Urinary bladder (tissue), 4 donors: ENCODE measurements at places on chromosomes 5 and 9.

DNA sequence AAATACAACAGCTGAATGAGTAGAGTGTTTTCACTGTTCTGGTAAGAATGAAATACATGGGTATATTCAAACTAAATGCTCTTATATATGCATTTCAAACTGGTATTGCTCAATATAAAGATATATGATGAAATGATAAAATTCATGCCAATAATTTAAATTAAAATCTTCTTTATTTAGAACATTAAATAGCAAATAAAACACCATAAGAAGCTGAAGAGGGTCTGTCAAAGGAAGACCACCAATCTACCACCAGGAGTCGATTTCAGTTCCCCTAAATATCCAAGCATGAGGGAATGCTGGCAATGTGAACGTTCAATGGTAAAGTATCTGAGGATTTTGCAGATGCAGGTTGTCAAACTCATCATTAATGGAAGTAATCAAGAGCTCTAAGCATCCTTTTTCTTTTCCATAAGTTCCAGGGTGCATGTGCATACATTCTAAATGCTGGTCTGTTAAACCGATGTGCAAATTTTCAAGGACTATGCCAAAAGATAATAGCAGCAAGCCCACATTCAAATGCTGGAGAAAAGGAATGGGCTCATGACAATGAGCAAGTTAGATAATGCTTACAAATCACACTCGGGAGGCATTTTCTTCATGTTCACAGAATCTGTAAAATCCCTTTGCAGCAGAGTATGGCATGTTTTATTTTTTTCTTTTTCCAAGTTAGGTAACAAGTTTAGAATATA, 118.8 kb upstream of the MTAP start:
- DNase-seq: no peak

DNA sequence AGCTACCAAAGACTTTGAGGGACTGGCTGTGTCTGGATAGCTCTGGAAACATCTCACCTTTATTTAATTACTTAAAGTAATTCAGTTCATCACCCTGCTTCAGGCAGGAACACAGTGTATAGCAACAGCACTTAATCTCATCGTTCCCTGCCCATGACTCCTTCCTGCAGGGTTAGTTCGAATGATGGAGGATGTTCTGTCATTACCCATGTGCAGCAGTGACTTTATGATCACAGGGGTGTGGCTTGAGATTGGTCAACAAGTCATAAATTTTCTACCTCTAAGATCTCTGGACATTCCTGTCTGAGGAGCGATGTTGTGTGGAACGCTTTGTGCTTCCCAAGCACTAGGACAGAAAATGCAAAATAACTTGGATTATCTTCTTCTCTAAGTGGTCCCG, 37.1 kb upstream of the PRUNE2 start:
- no peak for DNase-seq

- DNase-seq: no peak
Observed at GRCh38 chr9:7415836-7416235, 383.7 kb downstream of the DMAC1 start.

DNA sequence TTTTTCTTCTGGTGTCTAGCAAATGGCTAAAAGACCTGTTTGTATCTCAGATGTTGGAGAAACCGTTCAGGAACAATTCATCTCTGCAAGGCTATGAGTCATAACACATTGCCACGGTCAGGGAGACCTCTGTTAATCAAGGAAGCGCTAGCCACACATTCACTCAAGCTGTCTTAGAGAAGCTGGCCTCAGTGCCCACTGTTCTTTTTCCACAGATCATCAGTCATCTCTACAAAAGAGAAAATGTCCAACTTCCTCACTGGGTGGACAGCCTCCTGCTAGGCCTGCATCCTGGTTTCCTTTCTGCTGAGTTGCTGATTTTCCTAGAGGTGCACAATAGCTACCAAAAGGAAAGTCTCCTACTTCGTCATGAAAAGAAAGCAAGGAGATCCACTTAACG, 360.5 kb downstream of the BNC2 start:
- no peak for DNase-seq

DNA sequence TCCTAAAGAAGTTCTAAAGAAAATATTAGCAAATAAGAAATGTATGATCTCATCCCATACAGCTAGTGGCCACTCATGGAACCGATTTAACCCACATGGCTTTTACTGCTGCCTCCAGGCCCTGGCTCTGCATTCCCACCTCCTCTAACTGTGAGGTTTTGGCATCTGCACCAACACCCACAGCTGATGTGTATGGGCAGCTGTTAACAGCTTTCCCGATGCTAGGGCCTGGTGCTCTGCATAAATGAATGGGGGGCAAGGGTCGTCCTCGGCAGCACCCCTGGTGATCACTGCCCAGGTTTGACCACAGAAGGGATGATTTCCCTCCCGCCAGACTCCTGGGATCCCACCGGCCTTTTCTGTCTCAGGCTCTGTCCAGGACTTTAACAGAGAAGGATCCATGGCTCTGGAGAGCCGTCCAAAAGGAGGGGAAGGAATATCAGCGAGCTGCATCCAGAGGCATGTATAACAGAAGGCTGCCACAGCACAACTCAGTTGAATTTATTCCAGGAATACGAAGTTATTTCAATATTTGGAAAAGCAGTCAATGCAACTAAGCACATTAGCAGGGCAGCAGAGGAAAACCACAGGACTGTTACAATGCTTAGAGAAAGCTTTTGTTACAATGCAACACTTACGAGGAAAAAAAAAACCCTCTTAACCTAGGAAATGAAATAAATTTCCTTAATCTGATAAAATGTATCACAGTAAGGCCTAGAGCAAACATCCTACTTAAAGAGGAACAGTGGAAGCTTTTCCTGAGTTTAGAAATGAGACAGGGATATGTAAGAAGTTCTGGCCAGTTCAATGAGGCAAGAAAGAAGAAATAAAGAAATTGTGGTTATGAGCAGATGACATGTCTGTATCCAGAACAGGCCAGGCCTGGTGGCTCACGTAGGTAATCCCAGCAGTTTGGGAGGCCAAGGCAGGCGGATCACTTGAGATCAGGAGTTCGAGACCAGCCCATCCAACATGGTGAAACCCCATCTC, 63.1 kb downstream of the NACC2 start:
- no peak for DNase-seq

GRCh38 chr9:37471942-37472684, 6.9 kb upstream of the ZBTB5 start:
- no peak for DNase-seq

GRCh38 chr5:147410496-147411358, 99.1 kb downstream of the DPYSL3 start:
- peak; percentile 31 for DNase-seq

GRCh38 chr5:119343766-119344165, 12.1 kb upstream of the TNFAIP8 start:
- no peak for DNase-seq

DNA sequence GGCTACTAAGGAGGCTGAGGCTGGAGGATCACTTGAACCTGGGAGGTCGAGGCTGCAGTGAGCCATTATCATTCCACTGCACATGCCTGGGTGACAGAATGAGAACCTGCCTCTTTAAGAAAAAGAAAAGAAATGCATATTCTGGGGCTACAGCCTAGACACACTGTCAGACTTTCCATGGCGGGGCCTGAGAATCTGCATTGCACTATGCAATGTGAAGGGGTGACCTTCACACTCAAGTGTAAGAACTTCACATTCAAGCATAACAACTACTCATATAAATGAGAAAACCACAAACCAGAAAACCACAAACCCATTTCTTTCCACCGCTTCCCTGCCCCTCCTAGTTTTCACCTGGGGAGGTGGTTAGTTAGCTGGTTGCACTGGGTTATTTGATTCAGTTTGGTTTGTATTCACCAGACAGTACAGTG, 18.0 kb upstream of the FBP2 start:
- DNase-seq: no peak

DNA sequence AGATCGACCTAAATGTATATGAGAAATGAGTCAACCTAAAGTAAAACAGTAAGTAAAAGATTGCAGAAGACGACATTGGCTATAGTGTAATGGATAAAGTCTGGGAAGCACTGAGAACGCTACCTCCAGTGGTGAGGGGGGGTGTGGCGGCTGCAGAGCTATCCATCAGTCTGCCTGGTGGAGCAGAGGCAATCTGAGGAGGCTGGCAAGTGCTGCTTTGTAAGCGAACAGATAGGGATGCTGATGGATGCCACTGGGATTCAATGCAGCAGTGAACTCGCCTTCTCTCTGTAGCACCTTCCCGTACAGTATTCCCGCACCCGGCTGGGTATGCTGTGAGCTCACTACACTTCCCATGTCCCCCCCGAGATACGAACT, 261.5 kb downstream of the NSG2 start:
- no peak for DNase-seq

DNA sequence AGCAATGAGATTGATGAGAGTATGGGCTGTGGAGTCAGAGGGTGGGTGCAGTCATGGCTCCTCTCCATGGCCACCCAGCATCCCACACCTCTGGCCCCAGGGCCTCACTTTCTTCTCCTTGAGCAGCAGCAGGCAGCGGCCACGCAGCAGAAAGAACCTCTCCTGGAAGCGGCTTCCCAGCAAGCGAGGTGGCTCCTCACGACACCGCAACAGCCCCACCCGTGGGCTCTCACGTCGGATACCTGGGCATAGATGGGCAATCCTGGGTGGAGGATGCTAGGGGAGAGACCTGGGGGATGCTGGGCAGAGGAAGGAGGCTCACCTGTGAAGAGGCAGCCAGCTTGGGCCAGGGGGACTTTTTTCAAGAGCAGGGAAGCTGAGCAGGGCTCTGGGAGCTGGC, 5.2 kb upstream of the FCHSD1 start:
- no peak for DNase-seq

DNA sequence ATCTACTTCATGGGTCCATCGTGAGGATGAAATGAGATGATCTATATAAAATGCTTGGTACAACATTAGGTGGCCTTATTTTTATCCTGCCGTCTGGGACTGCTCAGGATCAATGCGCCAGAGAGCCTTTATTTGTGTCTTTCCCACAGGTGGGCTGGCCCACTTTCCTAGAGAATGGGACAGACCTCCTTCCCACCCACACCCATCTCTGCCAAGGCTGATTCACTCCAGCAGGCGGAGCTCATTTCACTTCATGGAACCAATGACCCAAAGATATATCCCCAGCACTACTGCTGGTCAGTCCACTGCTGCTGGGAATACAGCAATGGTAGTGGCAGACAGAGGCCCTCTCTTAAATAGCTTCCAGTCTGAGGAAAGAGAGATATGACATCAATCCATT, 35.7 kb downstream of the TGFBI start:
- DNase-seq: no peak

- DNase-seq: no peak
Observed at GRCh38 chr5:117551236-117551635, 976.6 kb upstream of the SEMA6A start.

GRCh38 chr5:30539004-30539634, 654.4 kb upstream of the CDH6 start:
- DNase-seq: no peak

GRCh38 chr5:170430866-170431437, 41.8 kb upstream of the KCNMB1 start:
- DNase-seq: no peak

DNA sequence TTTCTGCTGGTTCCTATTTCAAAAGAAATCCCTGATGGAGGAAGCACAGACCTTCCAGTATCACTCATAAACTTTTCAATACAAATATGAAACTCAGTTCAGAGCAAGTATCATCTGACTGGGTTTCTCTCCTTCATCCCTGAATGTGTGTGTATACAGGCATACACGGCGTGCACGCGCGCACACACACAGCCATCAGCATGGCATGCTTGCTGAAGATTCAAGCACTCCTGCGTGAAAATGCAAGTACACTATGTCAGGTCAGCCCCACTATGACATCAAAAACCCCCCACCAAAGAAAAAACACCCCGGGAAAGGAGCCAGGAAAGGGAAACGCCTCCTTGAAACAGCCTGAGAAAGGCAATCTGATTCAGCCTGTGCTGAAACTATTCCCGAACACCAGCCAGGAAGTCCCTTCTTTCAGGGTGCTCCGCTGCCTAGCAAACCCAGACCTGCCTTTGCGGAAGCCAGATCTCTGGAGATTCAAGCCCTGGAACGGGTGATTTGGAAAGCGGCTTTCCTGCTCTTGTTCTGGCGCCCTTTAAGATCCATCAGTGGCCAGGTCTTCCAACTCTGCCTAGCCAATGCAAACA, 831 bp downstream of the KLHL3 start:
- no peak for DNase-seq

DNA sequence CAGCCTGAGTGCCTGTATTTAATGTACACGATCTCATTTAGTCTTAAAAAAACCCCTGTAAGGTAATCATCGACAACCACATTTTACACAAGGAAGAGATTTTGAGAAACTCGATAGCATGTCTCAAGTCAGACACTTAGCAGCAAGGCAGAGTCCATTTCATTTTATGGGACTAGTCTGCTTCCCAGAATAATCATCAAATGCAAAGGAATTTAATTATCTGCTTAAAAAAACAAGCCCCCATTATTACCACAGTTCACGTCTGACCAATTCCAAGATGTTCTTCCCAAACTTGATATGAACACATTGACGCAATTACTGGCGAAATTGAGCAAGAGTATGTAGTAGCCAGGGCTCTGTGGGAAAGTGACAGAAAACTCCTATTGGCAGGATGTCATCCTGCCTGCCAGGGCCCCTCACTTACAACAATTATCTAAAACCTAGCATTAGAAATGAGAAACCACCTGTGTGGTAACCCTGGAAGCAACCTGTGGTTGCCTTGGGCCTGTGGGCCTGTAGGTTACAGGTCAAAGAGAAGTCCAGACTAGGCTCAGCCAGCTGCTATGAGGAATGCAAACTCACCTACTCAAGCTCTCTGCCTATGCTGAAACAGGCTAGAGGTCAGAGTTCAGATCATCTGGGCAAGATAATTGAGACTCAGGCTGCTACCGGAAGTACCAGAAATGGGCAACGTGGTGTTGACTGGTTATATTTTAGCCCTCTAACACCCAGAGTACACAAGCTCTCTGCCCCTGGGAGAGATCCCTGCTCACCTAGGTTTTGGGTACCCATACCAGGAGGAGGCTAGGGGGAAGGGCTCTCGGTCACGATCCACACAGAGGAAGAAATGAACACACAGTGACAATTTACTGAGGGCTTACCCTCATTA, 1.6 kb downstream of the B4GALT1 start:
- DNase-seq: no peak

DNA sequence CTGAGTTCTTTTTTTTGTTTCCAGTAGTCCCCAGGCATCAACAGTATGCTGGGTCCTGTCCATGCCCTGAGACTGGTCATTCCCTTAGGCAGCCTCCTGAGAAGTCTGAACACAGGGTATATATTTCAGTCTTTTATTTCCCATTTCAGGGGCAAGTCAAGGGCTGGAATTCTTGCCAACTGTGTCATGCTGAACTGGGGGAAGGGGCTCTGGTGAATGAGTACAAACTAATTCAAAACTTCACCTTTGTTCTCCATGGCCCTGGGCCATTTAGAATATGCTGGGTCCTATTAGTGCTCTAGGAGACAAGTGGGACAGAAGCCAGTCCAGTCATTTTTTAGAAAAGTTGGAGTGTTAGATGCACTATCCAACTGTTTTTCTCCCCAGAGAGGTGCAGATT, 170.3 kb downstream of the TMC1 start:
- no peak for DNase-seq

GRCh38 chr5:150159741-150160179, 4.1 kb upstream of the PDGFRB start:
- DNase-seq: no peak

- no peak for DNase-seq
Observed at GRCh38 chr5:160064417-160064810, 54.8 kb downstream of the PWWP2A start.

GRCh38 chr9:69180670-69181069, 6.6 kb downstream of the TJP2 start:
- peak; percentile 72 for DNase-seq

- DNase-seq: no peak
Observed at GRCh38 chr5:105238561-105238960, 1676.0 kb upstream of the NUDT12 start.

GRCh38 chr5:57903458-57903857, 420.8 kb upstream of the ACTBL2 start:
- DNase-seq: no peak
